ENCODE measurements at places on chromosomes 7 and 10.

- no peaks in the 10 kb centered on the region for H3K27me3 ChIP-seq
- H3K4me1 ChIP-seq = peaks cover 14% of the 10 kb centered on the region
- H3K36me3 ChIP-seq = no peaks in the 10 kb centered on the region
- no peak for DNase-seq
- no peak within 1 kb of the TSS for H3K4me3 ChIP-seq
Measured at GRCh38 chr10:112283100-112283499, at the start of gene TECTB. Gene TECTB (plus strand): TSS chr10:112283400. CDS start chr10:112283735, 335 bp downstream.

DNA sequence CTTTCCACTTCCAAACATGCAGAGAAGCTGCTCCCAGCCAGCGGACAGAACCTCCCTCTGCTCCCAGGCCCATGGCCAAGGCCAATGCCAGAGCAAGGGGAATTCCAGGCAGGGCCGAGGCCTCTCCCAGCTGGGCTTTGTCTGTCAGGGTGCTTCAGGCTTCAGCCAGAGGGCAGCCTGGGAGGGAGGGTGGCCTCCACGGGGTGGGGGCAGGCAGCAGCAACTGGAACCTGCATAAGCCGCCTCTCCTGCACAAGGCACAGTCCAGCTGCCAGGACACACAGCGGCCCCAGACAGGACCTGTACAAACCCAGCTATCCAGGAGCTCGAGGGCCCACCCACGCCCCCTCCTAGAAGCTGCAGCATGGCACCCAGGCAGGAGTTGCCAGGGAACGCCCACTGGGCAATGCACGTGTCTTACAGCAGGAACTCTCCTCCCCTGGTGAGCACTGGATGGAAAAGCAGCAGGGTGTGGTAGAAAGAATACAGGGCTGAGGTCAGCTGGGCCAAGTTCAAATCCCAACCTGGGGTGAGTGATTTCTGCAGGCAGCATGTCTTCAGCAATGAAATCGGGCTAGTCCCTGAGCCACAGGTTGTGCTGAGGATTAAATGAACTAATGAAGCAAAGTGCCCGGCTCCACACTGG is 7.6 kb downstream of the FAM53B start:
- peaks cover 100% of the 10 kb centered on the region for H3K4me1 ChIP-seq
- peak; percentile 88 for DNase-seq
- peak overlapping the region; percentile 48 for H3K4me3 ChIP-seq
- H3K27me3 ChIP-seq = no peaks in the 10 kb centered on the region
- H3K27ac ChIP-seq = peak overlapping the region; percentile 93

DNA sequence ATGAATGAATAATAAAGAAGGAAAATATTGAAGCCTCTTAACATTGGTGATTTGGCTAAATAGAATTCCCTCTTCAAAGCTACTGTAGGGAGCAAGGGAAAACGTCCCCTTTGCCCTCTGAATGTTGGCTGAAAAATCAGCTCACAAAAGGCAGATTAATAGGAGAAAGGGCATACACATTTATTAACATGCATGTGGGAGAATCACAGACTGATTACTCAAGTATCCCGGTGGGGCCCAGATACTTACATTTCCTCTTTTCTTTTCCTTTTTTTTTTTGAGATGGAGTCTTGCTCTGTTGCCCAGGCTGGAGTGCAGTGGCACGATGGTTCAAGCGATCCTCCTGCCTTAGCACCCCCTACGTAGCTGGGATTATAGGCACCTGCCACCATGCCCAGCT is 68.5 kb downstream of the HK1 start:
- H3K4me1 ChIP-seq = peaks cover 65% of the 10 kb centered on the region
- no peak for DNase-seq
- H3K36me3 ChIP-seq = peaks cover 22% of the 10 kb centered on the region
- H3K27ac ChIP-seq = peak overlapping the region; percentile 59
- H3K4me3 ChIP-seq = no peak overlapping the region

DNA sequence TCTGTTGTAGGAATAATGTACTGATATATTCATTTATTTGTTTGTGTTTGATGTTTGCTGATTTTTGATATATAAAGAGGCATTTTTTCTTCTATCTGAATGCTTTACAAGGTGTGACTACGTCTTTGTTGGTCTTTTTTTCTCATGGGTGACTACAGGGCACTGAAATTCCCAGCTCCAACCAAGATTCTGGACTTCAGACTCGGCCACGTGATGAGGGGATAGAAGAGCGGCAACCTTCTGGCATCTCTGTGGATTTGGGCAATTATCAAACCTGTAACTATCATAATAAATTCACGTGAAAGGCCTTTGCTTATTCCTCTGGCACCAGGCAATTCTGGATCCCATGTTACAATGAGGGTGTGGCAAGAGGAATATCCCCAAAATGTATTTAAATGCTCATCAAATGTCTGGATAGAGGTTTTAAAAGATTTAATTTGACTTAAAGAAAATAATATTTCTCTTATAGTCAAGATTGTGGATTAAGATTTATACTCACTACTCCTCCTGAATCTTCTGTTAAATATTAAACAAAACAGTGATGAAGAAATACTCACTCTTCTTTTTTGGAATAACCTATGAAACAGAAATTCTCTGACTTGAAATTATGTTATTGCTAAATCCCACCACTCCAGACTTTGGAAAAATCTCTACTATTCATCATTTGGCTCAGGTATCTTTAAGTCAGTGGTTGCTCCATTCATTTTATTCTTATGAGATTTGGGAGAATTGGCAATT is 276.3 kb downstream of the GPR37 start:
- no peaks in the 10 kb centered on the region for H3K36me3 ChIP-seq
- no peaks in the 10 kb centered on the region for H3K4me1 ChIP-seq
- no peak overlapping the region for H3K4me3 ChIP-seq
- no peaks in the 10 kb centered on the region for H3K27me3 ChIP-seq
- DNase-seq = no peak

DNA sequence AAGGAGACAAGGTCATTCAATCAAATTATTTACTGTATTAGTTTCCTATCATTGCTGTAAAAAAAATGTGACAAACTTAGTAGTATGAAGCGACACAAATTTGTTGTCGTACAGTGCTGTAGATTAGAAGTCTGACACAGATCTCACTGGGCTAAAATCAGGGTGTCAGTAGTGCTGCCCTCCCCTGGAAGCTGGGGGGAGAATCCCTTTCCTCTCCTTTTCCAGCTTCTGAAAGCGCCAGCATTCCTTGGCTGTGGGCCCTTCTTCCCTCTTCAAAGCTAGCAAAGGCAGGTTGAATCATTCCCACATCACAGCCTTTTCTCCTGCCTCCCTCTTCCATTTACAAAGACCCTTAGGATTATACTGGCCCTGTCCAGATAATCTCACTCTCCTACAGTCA is 28.0 kb downstream of the VPS41 start:
- H3K4me3 ChIP-seq = no peak overlapping the region
- H3K27ac ChIP-seq = no peak overlapping the region
- peaks cover 16% of the 10 kb centered on the region for H3K4me1 ChIP-seq
- no peak for DNase-seq
- H3K27me3 ChIP-seq = no peaks in the 10 kb centered on the region

DNA sequence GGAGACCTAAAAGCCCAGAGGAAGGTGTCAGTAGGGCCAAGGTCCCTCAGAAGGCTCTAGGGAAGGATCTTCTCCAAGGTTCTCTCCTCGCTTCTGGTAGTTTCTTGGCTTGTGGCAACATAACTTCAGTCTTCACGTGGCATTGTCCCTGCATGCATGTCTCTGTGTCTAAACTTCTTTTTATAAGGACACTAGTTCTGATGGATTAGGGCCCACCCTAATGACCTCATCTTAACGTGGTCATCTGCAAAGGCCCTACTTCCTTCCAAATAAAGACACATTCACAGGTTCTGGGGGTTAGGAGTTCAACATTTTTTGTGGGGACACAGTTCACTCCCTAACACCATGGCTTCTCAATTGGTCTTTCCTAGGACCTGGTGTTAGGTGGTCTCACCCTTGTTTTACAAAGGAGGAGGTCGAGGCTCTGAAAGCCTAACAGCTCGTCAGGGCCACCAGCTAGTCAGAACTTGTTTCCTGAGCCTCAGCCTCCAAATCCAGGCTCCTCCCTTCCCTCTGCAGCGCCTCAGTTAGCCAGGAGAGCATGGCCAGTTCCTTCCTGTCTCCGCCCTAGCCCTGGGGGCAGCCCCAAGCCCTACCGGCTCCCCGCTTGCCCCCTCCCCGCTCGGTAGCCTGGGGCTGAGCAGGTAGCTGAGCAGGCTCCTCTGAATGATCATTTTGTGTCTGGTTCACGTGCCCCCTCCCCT is 109.7 kb upstream of the PPIF start:
- peak overlapping the region; percentile 97 for H3K27ac ChIP-seq
- peaks cover 98% of the 10 kb centered on the region for H3K4me1 ChIP-seq
- H3K36me3 ChIP-seq = peaks cover 6% of the 10 kb centered on the region

- peak overlapping the region; percentile 62 for H3K4me3 ChIP-seq
- H3K27me3 ChIP-seq = peaks cover 33% of the 10 kb centered on the region
- no peaks in the 10 kb centered on the region for H3K36me3 ChIP-seq
- no peak overlapping the region for H3K27ac ChIP-seq
Measured at GRCh38 chr10:116608686-116609594, 11.8 kb upstream of the PNLIPRP2 start.

DNA sequence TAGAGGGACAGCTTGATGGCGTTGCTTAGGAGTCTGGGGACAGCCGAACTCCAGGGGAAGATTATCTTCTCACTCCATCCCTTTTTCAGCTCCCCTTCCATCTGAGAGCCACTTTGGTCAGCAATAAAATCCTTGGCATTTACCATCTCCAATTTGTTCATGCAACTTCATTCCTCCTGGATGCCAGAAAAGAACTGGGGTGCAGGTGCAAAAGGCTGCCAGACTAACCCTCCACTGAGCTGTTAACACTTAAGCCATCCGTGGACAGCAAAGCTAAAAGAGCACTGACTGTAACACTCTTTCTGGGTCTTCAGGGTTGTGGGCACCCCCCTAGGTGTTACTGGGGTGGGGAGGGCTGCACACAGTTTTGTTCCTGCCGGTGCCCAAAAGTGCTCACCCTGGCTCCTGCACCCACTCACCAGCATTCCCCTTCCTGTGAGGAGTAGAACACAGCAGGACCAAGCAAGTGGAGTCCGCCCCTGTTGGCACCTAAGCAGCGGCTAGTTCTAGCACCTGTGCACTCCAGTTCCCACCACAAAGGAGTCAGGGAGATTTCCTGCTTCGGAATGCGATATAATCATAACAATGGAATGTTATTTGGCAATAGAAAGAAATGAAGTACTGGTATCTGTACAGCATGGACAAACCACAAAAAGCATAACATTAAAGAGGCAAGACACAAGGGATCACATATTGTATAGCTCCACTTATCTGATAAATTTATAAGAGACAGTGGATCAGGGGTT is 95.1 kb downstream of the NPY start:
- no peaks in the 10 kb centered on the region for H3K4me1 ChIP-seq
- DNase-seq = no peak
- no peak overlapping the region for H3K4me3 ChIP-seq
- peaks cover 6% of the 10 kb centered on the region for H3K27me3 ChIP-seq
- no peaks in the 10 kb centered on the region for H3K36me3 ChIP-seq
- H3K27ac ChIP-seq = no peak overlapping the region

DNA sequence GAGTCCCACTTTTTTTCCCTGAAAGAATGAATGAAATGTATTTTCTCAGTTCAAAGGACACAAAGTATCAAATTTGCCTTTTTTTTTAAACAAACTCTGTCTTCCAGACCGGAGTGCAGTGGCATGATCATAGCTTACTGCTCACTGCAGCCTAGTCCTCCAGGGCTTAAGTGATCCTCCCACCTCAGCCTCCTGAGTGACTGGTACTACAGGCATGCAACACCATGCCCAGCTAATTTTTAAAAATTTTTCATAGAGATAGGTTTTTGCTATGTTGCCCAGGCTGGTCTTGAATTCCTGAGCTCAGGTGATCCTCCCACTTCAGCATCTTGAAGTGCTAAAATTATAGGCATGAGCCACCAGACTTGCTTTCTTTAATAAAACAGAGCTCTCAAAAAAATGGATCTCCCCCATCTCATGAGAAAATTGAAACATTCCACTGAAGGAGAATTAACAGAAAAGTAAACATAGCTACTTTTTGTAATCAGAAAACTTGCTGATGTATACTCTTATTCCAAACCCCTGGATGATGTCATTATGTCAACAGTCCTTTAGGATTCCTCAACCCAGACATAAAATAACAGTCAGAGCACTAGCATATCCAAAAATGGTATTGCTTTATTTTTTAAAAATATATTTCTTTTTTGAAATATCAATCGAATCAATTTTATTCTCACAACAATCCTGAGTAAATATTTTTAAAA is 12.3 kb upstream of the TRDMT1 start:
- no peak overlapping the region for H3K27ac ChIP-seq
- H3K27me3 ChIP-seq = no peaks in the 10 kb centered on the region
- peaks cover 17% of the 10 kb centered on the region for H3K4me1 ChIP-seq
- H3K4me3 ChIP-seq = no peak overlapping the region
- DNase-seq = no peak

DNA sequence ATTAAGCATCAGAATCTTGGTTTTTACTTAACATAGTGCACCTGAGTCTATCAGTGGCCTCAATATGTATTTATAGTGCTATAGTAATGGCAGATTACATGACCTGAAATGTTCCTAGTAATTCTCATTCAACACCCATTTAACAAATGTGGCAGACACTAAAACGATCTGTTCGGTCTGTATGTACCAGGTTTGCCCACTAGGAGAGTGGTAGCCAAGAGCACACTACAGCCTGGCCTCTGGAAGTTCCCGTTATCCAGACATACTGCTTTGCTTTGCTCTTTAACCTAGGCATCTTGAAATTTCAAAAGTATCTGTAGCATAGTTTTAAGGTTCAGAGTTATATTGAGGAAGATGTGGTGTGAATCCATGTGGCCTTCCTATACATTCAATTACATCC is 395.7 kb upstream of the NRG3 start:
- H3K27ac ChIP-seq = no peak overlapping the region
- DNase-seq = no peak
- no peaks in the 10 kb centered on the region for H3K27me3 ChIP-seq
- H3K4me3 ChIP-seq = no peak overlapping the region
- no peaks in the 10 kb centered on the region for H3K4me1 ChIP-seq

- no peak overlapping the region for H3K27ac ChIP-seq
- H3K4me1 ChIP-seq = peaks cover 8% of the 10 kb centered on the region
- no peak overlapping the region for H3K4me3 ChIP-seq
- no peaks in the 10 kb centered on the region for H3K27me3 ChIP-seq
- DNase-seq = no peak
Measured at GRCh38 chr7:102444961-102445673, 11.7 kb downstream of the ORAI2 start.

GRCh38 chr7:20293336-20293735 is 37.4 kb upstream of the ITGB8 start:
- no peaks in the 10 kb centered on the region for H3K36me3 ChIP-seq
- no peak overlapping the region for H3K4me3 ChIP-seq
- no peaks in the 10 kb centered on the region for H3K4me1 ChIP-seq
- DNase-seq = no peak
- no peaks in the 10 kb centered on the region for H3K27me3 ChIP-seq

Data from left ventricle myocardium inferior (tissue), 1 donor.